Esophagus muscularis mucosa (tissue), 4 donors: ENCODE measurements at places on chromosomes 12 and 14. TPM values are rescaled to one million over a fixed set of nuclear protein-coding genes. Genes with fewer than 3 reads are reported as not detected.
A peak's percentile ranks its signal among the peaks of the same experiment; 100 is the strongest.

- H3K36me3 ChIP-seq: no peaks in the 10 kb centered on the region
- no peaks in the 10 kb centered on the region for H3K27me3 ChIP-seq
- DNase-seq: no peak
Observed at GRCh38 chr12:92585115-92585727, 117.6 kb upstream of the PLEKHG7 start.

- H3K27me3 ChIP-seq: no peaks in the 10 kb centered on the region
- no peak for DNase-seq
- no peak overlapping the region for H3K4me3 ChIP-seq
- H3K36me3 ChIP-seq: no peaks in the 10 kb centered on the region
- H3K4me1 ChIP-seq: no peaks in the 10 kb centered on the region
- H3K27ac ChIP-seq: no peak overlapping the region
Observed at GRCh38 chr12:44696542-44696941, 179.6 kb downstream of the NELL2 start.

- H3K4me3 ChIP-seq: no peak overlapping the region
- no peaks in the 10 kb centered on the region for H3K27me3 ChIP-seq
- no peaks in the 10 kb centered on the region for H3K4me1 ChIP-seq
- no peak overlapping the region for H3K27ac ChIP-seq
- DNase-seq: no peak
- no peaks in the 10 kb centered on the region for H3K36me3 ChIP-seq
Observed at GRCh38 chr14:94284221-94284620, 8.8 kb downstream of the SERPINA10 start.

SMIM41 gene
- 2.9 TPM for total RNA-seq

DNA sequence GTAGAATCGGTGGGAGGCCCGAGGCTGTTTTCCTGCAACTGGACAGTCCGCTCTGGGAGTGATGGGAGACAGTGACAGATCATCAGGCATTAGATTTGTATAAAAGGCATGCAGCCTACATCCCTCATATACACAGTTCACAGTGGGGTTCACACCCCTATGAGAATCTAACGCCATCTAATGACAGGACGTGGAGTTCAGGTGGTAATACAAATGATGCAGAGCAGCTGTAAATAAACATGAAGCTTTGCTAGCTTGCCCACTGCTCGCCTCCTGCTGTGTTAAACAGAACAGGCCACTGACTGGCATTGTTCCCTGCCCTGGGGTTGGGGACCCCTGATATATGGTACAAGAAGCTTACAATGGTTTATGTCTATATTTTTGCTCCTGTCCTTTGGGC is 179.0 kb downstream of the LRFN5 start:
- no peak overlapping the region for H3K27ac ChIP-seq
- DNase-seq: no peak
- H3K27me3 ChIP-seq: no peaks in the 10 kb centered on the region
- no peaks in the 10 kb centered on the region for H3K36me3 ChIP-seq

DNA sequence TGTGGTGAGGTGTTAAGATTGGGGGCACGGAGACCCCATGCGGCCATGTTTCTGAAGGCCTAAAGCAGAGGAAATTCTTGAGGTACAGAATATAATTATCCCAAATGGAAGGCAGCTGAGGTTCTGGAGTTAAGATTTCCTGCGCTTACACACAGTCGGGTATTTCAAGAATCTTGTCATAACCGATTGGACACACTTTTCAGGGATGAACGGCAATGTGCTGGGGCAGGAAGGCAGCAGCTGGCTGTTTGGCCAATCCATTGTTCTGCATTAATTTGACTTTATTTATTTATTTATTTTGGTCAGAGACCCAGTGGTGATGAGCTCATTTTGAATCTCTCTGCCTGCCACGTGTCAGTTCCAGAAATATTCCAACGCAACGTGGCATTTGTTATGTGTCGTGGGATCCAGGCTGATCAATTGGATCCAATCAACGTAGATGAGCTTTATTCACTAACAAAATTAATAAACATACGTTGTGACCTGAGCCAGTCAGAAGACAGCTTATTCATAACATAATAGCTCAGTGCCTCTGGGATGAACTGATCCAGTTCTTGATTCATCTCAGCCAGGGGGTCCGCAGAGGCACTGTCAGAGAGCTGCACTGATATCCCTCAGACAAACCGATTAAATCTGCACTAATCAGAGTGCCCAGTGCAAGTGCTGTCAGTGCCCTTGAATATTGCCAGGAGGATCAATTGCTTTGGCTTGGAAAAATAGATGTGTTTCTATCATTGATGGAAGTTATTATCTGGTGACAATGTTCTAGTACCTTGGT is 181.0 kb downstream of the KTN1 start:
- H3K4me1 ChIP-seq: no peaks in the 10 kb centered on the region
- H3K27me3 ChIP-seq: no peaks in the 10 kb centered on the region
- no peak for DNase-seq
- no peak overlapping the region for H3K27ac ChIP-seq
- H3K4me3 ChIP-seq: no peak overlapping the region
- H3K36me3 ChIP-seq: no peaks in the 10 kb centered on the region

DNA sequence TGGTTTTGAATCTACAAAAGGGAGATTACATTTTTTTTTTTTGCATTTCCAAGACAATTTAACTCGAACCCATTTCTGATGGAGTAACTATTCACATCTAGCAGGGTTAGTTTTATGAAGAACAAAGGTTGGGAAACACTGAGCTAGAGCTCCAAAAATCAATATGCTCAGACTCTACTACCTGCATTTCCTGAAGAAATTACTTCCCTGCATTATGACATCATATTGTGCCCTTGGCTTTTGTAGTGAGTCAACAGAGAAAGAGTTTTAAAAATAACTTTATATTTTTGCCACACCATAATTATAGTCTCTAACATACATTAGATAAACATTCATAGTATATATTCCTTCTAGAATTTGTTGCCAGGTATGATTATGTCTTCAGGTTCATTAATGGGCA is 14.8 kb downstream of the GRIP1 start:
- H3K36me3 ChIP-seq: no peaks in the 10 kb centered on the region
- no peak overlapping the region for H3K4me3 ChIP-seq
- no peaks in the 10 kb centered on the region for H3K27me3 ChIP-seq
- no peak overlapping the region for H3K27ac ChIP-seq

DNA sequence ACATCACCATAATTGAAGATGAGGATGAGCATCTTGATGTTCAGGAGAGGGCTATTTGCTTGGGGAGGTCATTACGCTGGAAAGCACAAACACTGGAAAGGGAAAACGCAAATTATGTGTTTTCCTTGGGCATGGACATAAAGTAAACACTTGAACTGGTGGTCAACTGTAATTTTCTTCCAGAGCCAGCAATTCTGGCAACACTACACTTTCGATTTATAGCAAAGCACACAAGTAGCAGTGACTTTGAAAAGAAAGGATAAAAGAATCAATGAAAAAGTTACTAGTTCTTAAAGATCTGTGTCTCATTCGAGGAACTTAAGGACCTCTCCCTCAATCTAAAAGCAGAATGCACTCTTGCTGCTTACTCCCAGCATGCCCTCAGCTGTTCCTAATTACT is 2.2 kb downstream of the CLEC14A start:
- no peak for DNase-seq
- no peaks in the 10 kb centered on the region for H3K4me1 ChIP-seq
- peaks cover 32% of the 10 kb centered on the region for H3K27me3 ChIP-seq
- H3K4me3 ChIP-seq: peak overlapping the region; percentile 53
- H3K27ac ChIP-seq: peak overlapping the region; percentile 77
- no peaks in the 10 kb centered on the region for H3K36me3 ChIP-seq

GRCh38 chr14:47675466-47676314 is at the start of gene MDGA2:
Gene MDGA2 (minus strand): TSS chr14:47675605.
- H3K27me3 ChIP-seq: no peaks in the 10 kb centered on the region
- no peaks in the 10 kb centered on the region for H3K36me3 ChIP-seq
- peak within 1 kb of the TSS; percentile 40 for H3K4me3 ChIP-seq
- peaks cover 29% of the 10 kb centered on the region for H3K4me1 ChIP-seq
- H3K27ac ChIP-seq: no peak within 1 kb of the TSS
- no peak for DNase-seq

DNA sequence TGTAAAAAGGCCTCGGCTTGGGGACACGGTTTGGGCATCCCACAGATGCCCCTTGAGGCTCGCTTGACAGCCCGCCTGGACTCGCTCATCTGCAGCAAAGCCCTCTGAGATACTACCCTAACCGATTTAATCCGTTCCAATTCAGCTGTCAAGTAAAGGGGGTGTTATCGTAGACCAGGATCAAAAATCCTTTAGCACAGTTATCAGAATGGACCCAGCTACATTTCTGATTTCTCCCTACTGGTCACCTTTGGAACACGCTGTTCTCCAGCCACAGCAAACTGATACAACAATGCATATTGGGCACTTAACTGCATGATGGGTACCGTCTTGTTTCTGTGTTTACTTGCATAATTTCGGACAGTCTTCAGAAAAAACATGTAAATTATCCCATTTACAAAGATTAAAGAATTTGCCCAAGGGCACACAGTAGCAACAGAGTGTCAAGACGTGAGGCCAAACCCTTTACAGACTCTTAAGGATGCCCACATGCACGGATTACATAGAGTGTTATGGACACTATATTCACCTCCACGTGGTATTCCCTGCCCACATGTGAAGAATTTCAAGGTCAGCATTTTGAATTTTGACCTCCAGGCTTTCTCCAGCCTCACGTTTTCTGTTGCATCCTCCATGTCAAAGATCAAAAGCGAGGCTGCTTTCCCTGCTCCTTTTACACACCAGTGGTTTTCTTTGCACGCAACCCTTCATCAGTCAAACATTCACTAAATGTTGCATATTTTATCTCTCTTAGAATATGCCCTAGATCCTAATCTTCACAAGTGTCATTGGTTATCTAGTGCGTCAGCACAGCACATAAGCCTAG is 3.2 kb upstream of the DUSP6 start:
- H3K4me3 ChIP-seq: peak overlapping the region; percentile 90
- DNase-seq: no peak
- no peaks in the 10 kb centered on the region for H3K27me3 ChIP-seq
- H3K27ac ChIP-seq: peak overlapping the region; percentile 99
- peaks cover 41% of the 10 kb centered on the region for H3K4me1 ChIP-seq
- no peaks in the 10 kb centered on the region for H3K36me3 ChIP-seq

DNA sequence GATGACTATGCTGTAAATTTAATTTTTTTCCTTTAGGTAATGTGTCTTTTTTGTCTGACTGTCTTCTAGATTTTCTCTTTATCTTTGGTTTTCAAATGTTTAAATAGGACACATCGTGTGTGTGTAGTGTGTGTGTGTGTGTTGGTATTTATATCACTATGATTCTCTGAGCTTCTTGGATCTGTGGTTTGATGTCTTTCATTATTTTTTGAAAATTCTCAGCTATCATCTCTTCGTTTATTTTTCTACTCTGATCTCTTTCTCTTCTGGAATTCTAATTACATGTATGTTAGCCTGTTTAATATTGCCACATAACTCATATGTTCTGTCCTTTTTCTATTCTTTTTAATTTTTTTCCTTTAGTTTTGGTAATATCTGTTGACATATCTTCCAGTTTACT is 73.5 kb upstream of the OR10AD1 start:
- H3K27ac ChIP-seq: no peak overlapping the region
- no peaks in the 10 kb centered on the region for H3K36me3 ChIP-seq
- H3K4me3 ChIP-seq: no peak overlapping the region
- no peaks in the 10 kb centered on the region for H3K4me1 ChIP-seq
- H3K27me3 ChIP-seq: no peaks in the 10 kb centered on the region

GRCh38 chr12:59548930-59549329 is 46.9 kb upstream of the SLC16A7 start:
- H3K36me3 ChIP-seq: no peaks in the 10 kb centered on the region
- no peak overlapping the region for H3K4me3 ChIP-seq
- no peak overlapping the region for H3K27ac ChIP-seq
- no peak for DNase-seq
- no peaks in the 10 kb centered on the region for H3K4me1 ChIP-seq
- no peaks in the 10 kb centered on the region for H3K27me3 ChIP-seq

RNASE7 gene
- not detected for total RNA-seq

NGB gene
- 2.7 TPM for total RNA-seq

GRCh38 chr12:55707841-55708694 is at the start of gene ITGA7:
Gene ITGA7 (minus strand): TSS chr12:55707904. CDS start chr12:55707682, 222 bp downstream.
- peak within 1 kb of the TSS; percentile 74 for H3K4me3 ChIP-seq
- H3K36me3 ChIP-seq: no peaks in the 10 kb centered on the region
- H3K27ac ChIP-seq: peak within 1 kb of the TSS; percentile 89
- no peaks in the 10 kb centered on the region for H3K27me3 ChIP-seq
- DNase-seq: no peak

KRT7 gene
- 0.83 TPM for total RNA-seq

DNA sequence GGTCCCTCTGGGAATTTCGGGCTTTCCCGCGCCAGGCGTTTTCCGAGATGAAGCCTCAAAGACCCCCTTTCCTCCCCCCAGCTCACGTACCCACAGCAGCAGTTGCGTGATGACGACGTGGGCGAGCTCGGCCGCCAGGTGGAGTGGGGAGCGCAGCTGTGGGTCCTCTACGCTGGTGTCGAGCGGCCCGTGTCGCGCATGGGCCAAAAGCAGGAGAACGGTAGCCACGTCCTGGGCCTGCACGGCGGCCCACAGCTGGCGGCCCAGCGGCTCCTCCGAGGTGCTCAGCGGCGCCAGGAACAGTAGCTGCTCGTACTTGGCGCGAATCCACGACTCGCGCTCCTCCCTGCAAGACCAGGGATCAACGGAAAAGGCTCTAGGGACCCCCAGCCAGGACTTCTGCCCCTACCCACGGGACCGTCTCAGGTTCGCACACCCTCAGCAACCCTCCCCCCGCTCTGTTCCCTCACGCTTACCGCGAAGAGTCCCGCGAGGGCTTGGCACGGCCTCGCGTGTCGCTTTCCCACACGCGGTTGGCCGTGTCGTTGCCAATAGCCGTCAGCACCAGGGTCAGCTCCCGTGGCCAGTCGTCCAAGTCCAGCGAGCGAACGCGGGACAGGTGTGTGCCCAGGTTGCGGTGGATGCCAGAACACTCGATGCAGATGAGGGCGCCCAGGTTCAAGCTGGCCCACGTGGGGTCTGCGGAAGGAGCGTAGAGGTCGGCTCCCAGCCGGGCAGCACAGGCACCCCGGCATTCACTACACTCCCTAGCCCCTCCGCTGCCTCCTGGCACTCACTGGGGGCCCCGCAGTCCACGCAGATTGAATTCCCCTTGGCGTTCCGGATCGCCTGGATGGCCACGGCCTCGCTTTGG is 11.4 kb downstream of the AGAP2 start:
- H3K4me1 ChIP-seq: peaks cover 14% of the 10 kb centered on the region
- no peak for DNase-seq
- H3K27me3 ChIP-seq: peaks cover 65% of the 10 kb centered on the region
- peak overlapping the region; percentile 60 for H3K4me3 ChIP-seq
- peaks cover under 1% of the 10 kb centered on the region for H3K36me3 ChIP-seq

DNA sequence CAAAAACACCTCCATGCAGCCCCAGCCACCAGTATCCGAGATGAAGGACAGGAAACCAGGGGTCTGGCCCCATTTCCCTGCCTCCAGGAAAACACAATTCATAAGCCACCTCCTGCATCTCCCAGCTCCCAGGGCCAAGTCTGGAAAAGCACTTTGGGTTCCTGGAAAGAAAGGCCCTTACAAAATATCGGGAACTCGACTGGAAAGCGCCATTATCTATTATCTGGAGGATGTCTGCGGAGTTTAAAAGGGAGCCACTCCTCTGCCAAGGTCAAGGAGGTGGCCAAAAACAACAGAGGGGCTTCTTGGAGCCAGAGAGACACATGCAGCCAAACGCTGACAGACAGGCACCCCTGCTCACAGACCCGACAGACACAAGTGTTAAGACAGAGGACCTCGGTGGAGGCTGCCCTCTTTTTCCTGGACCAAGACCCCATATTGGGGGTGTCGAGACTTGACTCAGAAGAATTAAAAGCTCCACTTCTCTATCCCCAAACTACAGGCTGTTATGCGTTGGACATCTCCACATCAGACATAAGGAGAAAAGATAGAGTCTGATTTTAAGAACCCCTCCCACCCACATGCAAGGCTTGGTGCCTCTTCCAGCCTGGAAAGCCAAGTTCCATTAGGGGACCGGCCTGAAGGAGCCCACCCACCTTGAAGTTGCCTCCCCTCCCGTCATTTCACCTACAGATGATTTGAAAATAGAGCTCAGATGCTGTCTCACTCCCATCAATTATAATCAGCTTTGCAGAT is 9.6 kb downstream of the ACTN1 start:
- H3K4me3 ChIP-seq: peak overlapping the region; percentile 15
- no peak for DNase-seq
- peak overlapping the region; percentile 100 for H3K27ac ChIP-seq
